ENCODE measurements at places on chromosomes 16 and 17. TPM values are rescaled to one million over a fixed set of nuclear protein-coding genes. Genes with fewer than 3 reads are reported as not detected.

The SHCBP1 gene
- polyA plus RNA-seq: 9.6 TPM

The HOXB4 gene
- polyA plus RNA-seq: 22.9 TPM

The HSPB9 gene
- polyA plus RNA-seq: 0.50 TPM

The SLC5A10 gene
- polyA plus RNA-seq: 0.93 TPM

The HOXB13 gene
- polyA plus RNA-seq: not detected

The RAC3 gene
- polyA plus RNA-seq: 14.6 TPM

The KREMEN2 gene
- polyA plus RNA-seq: 2.5 TPM

The METTL22 gene
- 16.2 TPM for polyA plus RNA-seq

The KAT2A gene
- polyA plus RNA-seq: 64.7 TPM

The KRT27 gene
- polyA plus RNA-seq: not detected

The ZNF830 gene
- polyA plus RNA-seq: 22.5 TPM

The MAPT gene
- 6.9 TPM for polyA plus RNA-seq

Data from renal pelvis (tissue), 12 donors.